Left cardiac atrium (tissue), 4 donors: ENCODE measurements at places on chromosomes 2 and 18.

- no peak for DNase-seq
These were observed 22.5 kb upstream of the NMUR1 start for GRCh38 chr2:231552752-231553151.

- DNase-seq = no peak
These were observed 17.5 kb upstream of the MAP3K20 start for GRCh38 chr2:173058097-173058496.

DNA sequence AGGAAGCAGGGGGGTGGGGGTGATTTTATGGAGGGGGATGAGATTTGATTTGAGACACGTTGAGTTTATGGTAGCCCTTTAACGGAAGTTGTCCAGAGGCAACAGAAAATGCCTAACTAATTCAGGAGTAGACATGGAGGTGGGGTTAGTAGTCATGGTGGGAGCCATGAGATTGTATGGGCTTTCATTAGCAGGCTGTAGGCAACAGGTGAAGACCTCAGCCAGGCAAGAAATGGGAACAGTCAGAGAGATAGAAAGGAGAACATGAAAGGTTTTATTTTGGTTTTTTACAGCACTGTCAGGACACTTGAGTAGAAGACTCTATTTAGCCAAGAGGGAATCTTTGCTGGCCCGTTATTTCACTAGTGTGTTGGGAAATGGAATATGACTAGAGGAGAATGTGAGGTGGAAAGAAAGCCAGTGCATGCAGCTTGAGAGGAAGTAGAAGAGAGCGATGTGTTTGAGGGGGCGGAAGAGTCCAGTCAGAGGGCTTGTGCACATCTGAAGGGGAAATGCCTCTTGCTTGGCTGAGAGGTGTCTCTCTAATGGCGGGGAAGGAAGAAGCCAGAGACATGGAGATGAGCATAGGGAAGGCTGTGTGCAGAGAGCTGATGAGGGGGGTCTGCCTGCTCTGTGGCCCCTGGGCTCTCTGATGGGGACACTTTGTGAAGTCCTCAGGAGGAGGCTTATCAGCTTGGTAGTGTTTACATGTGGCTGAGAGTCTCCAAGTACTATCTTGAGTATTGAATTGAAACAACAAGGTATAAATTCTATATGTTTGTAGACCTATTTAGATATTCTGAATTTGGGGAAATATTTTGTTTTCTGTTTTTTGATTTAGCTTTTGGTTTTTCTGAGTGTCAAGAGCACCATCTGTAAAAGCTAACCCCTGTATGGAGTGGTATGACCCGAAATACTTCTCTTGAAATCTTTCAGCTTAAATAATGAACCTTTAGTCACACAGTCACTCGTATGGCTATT is 66.9 kb upstream of the ITM2C start:
- DNase-seq = no peak

DNA sequence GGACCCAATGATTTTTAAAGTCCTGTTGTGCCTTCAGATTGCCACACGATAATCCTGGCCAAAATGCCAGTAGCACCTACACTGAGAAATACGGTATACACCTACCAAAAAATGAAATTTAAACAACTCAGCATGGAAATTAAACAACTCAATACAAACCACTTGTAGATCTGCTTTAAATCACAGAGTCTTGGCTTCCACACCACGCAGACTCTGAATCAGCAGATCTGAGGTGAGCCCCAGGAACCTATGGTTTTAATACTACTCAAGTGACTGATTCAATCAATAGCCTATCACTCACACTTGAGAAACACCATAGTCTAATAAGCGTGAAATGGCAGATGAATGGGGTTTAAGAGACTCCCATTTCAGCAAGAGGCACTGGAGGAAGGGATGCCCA is 46.9 kb downstream of the MAP4K3 start:
- no peak for DNase-seq

GRCh38 chr18:7646174-7646886 is 79.2 kb downstream of the PTPRM start:
- no peak for DNase-seq

GRCh38 chr2:84900971-84901370 is 4.5 kb upstream of the TMSB10 start:
- no peak for DNase-seq

GRCh38 chr2:237222601-237223041 is 136.9 kb downstream of the COPS8 start:
- DNase-seq = no peak

DNA sequence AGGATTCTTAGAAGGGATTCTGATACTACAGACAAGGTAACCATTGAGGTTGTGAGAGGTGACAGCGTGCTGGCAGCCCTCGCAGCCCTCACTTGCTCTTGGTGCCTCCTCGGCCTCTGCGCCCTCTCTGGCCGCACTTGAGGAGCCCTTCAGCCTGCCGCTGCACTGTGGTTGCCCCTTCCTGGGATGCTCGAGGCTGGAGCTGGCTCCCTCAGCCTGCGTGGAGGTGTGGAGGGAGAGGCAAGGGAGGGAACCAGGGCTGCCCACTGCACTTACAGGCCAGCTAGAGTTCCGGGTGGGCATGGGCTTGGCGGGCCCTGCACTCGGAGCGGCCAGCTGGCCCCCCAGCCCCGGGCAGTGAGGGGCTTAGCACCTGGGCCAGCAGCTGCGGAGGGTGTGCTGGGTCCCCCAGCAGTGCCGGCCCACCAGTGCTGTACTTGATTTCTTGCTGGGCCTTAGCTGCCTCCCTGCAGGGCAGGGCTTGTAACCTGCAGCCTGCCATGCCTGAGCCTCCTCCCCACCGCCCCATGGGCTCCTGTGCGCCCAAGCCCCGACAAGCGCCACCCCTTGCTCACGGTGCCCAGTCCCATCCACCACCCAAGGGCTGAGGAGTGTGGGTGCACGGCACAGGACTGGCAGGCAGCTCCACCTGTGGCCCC is 23.9 kb upstream of the RIT2 start:
- DNase-seq = no peak

DNA sequence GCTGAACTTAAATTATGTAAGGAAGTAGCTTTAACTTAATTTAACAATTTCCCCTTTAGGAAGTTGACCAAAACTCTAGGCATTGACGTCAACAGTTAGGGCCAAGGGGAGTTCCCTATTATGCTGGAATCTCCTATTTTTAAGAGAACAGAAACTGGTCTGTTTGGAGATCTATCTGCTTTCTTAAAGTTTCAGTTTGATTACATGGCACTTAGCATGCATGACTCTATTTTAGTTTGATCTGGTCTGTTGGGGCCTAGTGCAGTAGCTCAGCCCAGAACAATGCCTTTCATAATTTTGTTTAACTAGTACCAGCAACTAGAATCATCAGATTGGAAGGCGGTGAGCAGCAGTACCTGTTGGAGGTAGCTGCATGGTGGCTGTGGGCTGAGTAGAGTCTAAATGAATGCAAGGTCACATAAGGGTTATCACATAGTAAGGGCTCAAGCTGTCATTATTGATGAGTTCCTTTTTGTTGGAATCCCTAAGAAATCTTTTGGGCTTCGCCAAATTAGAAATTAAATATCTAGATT is 60.5 kb upstream of the ZNG1B start:
- DNase-seq = no peak

- DNase-seq = no peak
These were observed 11.1 kb upstream of the IL1RN start for GRCh38 chr2:113116100-113116958.

DNA sequence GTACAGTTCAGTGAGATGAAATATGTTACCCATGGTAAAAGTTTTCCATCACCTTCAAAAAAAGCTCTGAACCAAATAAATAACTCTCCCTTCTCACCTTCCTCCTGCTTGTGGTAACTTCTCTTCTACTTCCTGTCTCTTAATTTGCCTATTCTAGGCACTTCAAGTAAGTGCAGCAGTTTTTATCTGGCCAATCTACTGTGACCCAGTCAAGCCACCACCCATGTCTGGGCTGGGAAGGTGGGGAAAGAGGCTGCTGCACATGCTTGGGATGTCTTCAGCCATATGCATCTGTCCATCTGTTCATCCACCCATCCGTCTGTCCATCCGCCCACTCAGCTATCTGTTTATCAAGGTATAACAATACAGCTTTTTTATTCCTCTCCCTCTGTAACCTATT is 31.6 kb downstream of the ZNF532 start:
- no peak for DNase-seq

- DNase-seq = no peak
These were observed 578.1 kb downstream of the PIK3C3 start for GRCh38 chr18:42533009-42533575.

DNA sequence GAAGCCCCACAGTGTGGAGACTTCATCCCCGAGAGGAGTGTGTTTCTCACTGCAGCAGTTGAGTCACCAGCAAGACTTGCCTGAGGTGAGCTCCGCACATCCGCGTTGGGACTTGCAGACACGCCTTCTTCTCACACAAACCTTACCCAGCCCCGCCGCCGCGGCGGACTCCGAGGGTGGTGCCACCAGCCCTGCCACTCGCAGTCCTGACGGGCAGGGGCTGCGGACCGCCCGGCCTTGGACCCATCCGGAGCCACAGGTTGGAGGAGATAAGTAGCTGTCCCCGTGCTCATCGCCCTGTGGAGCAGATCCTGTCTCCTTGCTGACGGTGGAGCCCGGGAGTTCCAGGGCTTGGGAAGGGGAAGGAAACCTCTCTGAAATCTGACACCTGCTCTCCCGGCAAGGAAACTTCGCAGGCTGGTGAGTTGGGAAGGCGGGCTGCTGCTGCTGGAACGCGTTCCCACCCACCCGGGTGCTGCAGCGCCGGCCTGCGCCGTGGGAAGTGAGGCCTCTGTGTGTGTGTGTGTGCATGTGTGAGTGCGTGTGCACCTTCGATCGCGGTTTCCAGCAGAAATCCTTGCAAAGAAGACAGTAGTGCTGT is at the start of gene RAB27B:
Gene RAB27B, plus strand, starts transcription at position 197 of the 601 bp plus-strand sequence. CDS start 49,109 bp downstream, outside the sequence.
- peak; percentile 62 for DNase-seq

DNA sequence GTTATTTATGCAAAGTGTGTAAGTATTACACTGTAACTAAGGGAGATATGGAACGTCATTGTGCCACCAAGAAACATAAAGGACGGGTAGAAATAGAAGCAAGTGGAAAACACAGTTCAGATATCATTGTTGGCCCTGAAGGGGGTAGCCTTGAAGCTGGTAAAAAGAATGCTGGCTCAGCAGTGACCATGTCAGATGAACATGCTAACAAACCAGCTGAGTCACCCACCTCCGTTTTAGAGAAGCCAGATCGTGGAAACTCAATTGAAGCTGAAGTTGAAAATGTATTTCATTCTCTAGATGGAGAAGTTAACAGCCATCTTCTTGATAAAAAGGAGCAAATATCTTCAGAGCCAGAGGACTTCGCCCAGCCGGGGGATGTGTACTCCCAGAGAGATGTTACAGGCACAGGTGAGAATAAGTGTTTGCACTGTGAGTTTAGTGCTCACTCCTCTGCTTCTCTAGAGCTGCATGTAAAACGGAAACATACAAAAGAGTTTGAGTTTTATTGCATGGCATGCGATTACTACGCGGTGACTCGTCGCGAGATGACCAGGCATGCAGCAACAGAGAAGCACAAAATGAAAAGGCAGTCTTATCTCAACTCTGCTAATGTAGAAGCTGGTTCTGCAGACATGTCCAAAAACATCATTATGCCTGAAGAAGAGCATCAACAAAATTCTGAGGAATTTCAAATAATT is 36.1 kb downstream of the ZNF407 start:
- no peak for DNase-seq

- DNase-seq = no peak
These were observed 154.3 kb upstream of the KCNH7 start for GRCh38 chr2:162992828-162993227.

DNA sequence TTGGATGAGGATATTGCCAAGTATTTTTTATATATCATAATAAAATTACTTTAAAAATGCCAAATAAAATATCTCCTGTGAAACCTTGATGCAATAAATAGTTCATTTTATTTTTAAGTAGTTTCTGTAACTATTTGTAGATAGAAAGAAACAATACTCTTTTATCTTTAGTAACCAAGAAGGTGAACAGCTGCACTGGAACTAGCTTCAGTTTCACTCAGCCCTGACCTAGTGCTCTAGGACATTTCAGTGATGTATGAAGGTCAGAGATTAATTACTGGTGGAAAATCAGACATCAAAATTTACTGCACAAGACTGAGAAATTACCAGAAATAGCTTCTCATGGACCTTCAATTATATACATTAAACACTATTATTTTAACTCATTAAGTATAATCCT is 1305.0 kb downstream of the CNTNAP5 start:
- DNase-seq = no peak

DNA sequence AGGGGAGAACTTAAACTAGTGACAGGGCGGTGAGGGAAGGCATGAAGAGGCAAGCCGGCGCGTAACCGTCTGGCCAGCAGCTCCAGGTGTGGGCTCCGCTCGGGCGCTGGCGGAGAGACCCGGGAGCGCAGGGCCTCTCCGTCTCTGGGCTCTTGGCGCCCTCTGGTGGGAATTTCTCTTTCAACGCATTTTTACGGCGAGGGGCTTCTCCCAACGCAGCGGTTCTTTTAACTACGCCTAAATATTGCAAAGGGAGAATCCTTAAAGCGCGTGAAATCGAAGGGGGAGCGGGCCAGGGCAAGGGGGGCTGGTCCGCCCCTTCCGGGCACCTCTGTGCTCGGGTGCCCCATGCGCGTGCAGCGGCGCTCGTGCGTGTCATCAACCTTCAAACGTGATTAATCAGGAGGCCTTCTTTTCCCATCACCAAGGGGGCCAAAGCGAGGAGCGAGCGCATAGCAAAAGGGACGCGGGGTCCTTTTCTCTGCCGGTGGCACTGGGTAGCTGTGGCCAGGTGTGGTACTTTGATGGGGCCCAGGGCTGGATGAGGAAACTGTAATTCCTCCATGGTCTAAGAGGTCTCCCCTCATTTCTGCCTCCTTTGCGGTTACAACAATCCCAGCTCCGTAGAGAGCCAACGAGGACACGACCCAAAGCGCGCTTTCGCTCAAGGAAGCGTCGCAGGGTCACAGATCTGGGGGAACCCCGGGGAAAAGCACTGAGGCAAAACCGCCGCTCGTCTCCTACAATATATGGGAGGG is 762 bp upstream of the GAD1 start:
- peak; percentile 57 for DNase-seq

GRCh38 chr2:99680946-99681345 is 191.1 kb upstream of the REV1 start:
- no peak for DNase-seq

- no peak for DNase-seq
These were observed 366.9 kb upstream of the GALNT5 start for GRCh38 chr2:156890529-156891148.

GRCh38 chr2:29619689-29620088 is 301.7 kb downstream of the ALK start:
- DNase-seq = no peak

- no peak for DNase-seq
These were observed 83.8 kb upstream of the SERTAD2 start for GRCh38 chr2:64737547-64737946.

- DNase-seq = peak; percentile 87
These were observed 568.4 kb downstream of the TNS1 start for GRCh38 chr2:217434180-217434975.

DNA sequence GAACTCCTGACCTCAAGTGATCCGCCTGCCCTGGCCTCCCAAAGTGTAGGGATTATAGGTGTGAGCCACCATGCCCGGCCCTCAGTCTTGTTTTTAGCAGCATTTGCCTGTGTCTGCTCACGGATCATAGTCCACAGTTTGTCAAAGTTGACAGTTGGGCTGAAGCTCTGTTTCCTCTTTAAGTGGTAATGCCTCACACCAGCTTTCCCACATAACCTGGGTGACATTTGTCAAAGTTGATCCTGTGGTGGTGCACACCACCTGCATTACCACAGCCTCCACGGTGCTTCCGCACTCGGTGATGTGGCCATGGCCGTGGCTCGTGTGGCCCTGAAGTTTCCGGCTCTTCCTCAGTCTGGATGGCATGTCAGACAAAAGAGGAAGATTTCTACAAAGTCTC is 27.1 kb downstream of the RAB31 start:
- no peak for DNase-seq

GRCh38 chr2:142585785-142586184 is 291.7 kb upstream of the KYNU start:
- no peak for DNase-seq

GRCh38 chr2:190576573-190576972 is 42.1 kb upstream of the NEMP2 start:
- DNase-seq = no peak
